ENCODE measurements at places on chromosomes 3 and 15.

- DNase-seq = peak; percentile 40
Observed at GRCh38 chr3:186259612-186260383, 102.2 kb downstream of the DGKG start.

- no peak for DNase-seq
Observed at GRCh38 chr15:52405856-52406255, 110.3 kb upstream of the MYO5C start.

GRCh38 chr15:42453826-42454225 is 37.1 kb downstream of the ZNF106 start:
- DNase-seq = no peak

GRCh38 chr3:188754267-188754666 is 417.5 kb upstream of the TPRG1 start:
- no peak for DNase-seq

GRCh38 chr15:25391971-25392721 is 46.7 kb downstream of the UBE3A start:
- DNase-seq = no peak

DNA sequence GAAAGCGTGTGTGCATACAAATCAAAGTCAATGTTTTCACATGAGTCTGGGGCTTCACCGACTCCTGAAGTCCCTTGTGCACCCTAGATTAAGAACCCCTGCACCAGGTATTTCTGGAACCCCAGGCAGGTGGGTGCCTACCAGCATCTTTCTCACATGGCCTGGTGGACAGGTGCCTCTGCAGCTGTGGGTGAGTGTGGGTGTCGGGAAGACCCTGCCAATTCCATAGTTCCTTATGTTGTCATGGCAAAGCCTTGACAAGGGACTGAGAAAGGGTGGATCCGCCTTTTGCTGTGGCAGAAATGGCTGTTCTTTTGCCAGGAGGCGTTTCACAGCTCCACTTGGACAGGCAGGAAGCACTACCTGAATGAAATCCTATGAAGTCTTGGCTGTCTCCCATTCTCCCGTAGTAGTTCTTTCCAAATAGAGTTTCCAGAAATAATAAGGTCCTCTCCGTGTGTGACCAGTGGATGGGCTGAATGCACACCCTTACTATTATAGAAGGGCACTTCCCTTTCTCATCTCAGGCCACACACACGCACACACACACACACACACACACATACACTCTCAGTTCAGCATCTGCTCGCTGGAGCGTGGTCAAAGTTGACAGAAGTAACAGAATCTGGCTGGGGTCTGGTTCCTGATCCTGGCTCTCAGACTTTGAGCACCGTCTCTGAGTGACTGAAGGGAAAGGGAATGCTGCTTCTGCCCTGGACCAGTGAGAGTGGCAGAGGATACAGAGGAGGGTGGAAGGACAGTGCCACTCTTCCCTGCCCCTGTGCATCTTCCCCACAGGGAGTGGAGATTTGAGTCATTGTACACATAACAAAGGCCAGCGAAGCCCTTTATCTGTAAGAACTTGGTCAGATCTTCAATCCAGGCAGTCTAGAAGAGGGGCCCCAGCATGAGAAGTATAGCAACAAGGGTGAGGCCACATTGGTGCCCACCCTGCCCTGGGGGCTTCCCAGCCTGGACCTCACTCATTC is 38.7 kb downstream of the PDIA5 start:
- DNase-seq = no peak

DNA sequence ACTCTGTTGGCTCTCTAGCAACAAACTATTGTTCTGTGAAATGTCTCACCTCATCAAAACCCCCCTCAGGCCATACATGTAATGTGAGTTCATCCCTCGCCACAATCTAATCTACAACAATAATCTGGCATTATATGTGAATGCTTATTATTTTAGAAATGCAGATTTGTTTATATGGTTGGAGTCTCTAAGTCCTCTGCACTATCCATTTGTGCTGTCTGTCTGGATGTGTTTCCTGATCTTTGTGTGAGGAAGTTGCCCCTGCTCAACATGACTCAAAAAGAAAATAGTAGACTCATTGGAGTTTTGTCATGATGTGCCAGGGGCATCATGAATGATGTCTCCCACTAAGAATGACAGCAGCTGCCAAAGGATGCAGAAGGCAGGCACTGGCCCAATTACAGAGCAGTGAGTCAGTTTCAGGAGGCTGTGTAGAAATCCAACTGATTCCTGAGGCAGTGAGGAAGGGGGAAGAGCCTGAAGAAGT is 161.6 kb upstream of the PDZRN3 start:
- no peak for DNase-seq

- DNase-seq = no peak
Observed at GRCh38 chr3:187777331-187777941, 32.2 kb upstream of the BCL6 start.

DNA sequence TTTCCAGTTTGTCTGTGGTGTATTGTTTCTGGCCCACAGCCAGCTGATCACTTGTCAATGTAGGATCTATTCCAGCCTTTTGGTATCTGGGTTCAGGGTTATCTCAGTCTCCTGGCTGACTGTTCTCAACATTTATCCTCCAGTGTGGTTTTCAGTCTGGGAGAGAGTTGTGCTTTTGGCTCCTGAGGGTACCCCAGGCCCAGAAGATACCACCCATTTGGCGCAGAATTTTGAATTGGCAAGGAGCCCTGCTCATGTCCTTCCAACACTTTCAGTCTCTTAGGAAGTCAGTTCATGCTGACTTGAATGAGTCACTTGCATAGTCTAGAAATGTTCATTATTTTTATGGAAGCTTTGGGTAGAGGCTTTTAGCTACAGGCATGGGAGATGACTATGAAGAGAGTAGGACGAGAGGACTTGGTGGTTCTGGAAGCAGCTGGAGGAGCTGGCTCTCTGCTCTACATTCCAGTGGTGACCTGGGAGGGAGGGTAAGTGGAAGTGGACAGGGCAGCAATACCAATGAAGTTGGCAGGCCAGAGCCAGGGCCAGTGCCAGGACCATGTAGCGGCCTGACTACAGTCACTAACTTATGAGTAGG is 7.2 kb downstream of the POLR2H start:
- no peak for DNase-seq

- no peak for DNase-seq
Observed at GRCh38 chr3:193830791-193831191, 237.8 kb downstream of the OPA1 start.

GRCh38 chr15:72857331-72858063 is 73.9 kb upstream of the ADPGK start:
- no peak for DNase-seq

DNA sequence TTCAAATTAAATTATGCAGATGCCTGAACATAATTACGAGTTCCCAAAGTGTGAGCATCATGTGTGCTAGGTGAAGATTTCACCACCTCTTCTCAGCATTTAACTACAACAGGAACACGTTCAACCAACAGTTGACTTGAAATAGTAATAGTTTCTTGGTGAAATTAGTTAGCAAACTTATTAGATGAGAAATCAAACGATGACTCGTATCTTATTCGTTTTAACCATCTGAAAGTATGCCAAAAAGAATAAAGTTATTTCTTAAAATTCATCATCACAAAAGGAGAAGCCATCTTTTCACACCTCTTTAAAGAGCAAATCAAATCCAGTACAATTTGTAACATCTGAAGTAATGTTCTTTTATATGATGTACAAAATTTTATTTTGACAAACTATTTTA is 2.3 kb downstream of the BNC1 start:
- DNase-seq = no peak

DNA sequence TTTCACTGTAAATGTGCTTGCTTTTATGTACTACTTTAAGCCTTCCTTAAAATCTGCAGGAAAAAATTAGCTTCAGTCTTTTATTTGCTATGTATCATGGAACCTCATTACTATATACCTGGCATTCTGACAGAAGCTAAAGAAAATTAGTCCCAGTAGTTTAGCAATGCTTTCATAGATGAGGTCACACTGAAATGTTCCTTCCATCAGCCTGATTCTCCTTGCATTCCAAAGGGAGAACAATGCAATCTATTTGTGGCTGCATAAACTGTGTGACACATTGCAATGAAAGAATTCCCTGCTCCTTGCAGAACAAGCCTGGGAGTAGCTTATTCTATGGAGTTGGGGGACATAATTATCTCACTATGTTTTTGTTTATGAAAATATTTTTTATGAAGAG is 691.5 kb upstream of the ARPP21 start:
- no peak for DNase-seq

DNA sequence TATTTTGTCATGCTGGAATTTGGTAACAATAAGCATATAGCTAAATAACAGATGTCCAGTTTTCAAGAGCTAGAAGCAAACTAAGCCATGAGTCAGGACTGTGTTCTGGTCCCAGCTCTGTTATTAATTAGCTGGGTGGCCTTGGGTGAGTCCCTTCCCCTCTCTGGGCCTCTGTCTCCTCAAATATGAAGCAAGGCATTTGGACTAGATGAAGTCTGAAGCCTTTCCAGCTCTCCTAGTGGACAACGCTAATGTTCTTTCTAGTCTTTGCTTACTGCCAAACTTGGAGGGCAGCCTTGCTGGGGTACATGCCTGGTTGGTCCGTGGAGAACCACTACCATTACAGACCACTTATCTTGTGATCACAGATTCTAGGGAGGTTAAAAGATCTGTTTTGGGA is 127.6 kb downstream of the DUT start:
- no peak for DNase-seq

- no peak for DNase-seq
Observed at GRCh38 chr3:53812434-53812833, 33.8 kb downstream of the CHDH start.

DNA sequence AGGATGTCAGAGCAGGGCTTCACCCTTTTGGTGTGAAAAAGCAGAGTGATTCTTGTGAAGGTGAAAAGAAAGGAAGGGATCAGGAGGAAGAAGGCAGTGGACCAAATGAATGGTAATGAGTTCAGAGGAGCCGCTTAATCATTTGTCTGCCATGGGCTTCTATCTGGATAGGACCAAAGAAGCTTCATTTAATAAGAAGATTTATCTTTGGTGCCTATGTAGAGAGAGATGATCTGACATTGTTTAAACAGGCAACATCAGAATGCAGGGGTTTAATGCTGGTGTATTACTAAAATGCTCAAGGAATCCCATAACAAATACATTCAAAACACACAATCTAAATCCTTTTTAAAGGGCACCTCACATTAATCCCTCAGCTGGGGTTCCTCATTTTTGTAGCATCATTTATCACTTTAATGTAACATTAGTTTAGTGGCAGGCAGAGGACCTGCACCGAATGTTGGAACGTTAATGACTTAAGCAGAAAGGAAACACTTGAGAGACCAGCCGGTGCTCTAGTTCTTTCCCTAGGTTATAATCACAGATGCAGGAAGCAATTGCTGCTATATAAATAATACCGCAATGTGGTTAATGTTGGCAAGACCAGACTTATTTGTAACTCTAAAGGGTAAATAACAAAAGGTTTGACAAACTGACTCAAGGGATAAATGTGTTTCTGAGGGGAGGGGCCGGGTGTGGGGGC is 27.9 kb upstream of the IL1RAP start:
- DNase-seq = no peak

DNA sequence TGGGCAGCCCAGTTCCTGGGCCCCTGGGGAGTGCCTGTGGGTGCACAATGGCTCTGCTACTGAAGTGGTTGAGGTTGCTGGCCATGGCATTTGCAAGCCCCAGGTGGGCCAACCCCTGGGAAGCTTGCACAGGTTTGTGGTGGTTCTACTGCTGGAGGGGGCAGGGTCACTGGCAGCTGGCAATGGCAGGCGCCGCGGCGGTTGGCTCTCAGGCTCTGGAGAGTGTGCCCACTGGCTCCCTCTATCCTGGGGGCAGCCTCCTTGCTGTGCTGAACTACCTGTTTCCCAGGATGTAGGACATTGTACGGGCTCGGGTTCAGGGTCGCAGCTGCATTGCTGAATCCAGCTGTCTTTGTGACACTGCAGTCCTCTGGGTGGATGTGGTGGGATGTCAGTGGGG is 180.2 kb upstream of the HES1 start:
- DNase-seq = no peak

- no peak for DNase-seq
Observed at GRCh38 chr3:181955566-181955965, 243.8 kb downstream of the SOX2 start.

DNA sequence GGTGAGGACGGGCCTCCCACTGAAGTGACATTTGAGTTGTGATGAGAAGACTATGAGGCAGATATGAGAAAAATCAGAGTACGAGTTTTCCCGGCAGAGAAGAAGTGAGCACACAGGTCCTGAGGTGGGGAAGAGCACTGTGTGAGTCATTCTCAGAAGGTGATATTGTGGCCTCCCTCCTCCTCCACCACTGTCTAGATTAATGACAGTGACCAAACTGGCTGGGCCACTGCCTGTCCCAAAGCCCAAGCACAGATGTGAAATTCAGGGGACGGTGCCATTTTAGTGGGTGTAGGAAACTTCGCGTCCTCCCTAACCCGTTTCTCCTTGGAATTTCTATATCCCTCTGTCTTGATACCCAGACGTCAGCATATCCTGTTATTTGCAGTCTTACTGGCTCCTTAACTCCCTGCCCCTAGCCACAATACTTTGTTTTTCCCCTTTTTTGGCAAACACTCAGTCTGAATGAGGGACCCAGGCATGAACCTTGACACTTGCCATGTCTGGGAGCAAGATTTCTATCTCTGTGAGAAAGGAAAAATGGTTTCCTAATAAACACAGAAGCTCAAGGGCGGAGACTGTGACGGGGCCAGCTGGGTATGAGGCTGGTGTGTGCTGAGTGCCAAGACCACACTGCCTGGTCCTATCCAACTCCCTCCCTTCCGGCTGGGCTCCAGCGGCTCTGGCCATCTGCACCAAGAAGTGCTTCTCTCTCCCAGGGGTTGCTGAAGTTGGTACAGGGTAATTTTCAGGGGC is 15.2 kb downstream of the PRICKLE2 start:
- no peak for DNase-seq

- no peak for DNase-seq
Observed at GRCh38 chr15:70636540-70637165, 126.7 kb downstream of the UACA start.

- DNase-seq = peak; percentile 61
Observed at GRCh38 chr3:196537319-196537984, 22.3 kb upstream of the SMCO1 start.
